ENCODE measurements at places on chromosomes 7 and 10.

DNA sequence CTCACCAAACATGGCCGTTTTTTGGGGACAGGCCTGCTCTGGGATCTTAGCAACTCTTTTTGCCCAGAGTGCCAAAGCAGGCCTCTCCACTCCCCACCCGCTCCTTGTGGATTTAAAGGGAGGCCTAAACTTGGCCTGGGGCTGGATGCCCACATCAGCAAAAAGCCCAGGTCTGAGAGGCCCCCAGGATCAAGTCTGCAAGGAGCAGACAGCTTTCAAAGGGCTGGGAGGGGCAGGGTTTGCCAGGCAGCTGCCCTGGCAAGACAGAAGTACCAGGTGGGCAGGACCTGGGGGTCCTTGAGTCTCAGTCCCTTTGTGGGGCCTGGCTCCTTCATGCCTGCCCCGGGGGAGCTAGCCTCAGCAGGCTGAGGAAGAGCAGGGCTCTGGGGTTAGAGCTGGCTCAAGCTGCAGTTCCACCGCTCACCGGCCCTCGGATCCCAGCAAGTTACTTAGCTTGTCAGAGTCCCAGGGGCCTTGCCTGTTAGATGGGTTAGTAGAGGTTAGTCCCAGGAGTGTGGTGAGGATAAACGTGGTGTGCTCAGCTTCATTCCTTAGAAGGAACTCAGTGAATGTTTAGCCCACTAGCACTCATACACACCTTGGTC, 56.2 kb downstream of the ARHGAP22 start:
- no peak for DNase-seq

GRCh38 chr10:62109587-62110293, 158.9 kb downstream of the RTKN2 start:
- no peak for DNase-seq

- DNase-seq = no peak
Observed at GRCh38 chr7:106289848-106290247, 5.1 kb upstream of the NAMPT start.

GRCh38 chr7:42590771-42591310, 321.0 kb downstream of the C7orf25 start:
- DNase-seq = no peak

DNA sequence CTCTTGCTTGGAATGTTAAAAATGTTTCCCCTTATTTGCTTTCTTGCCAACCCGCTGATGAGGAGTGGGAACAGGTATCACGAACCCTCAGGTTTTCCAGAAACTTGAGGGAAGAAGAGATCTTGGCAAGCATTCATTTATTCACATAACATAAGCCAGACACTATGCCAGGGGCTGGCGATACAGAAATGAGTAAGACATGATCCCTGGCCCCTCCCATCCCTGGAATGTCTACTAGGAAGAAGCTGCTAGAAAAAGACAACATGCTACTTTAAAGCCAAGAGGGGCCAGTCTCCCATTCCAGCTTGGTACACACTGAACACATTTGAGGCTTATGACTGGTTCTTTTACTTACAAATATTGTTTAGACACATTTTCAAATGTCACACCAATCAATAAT, 26.4 kb downstream of the SLC35B4 start:
- no peak for DNase-seq

DNA sequence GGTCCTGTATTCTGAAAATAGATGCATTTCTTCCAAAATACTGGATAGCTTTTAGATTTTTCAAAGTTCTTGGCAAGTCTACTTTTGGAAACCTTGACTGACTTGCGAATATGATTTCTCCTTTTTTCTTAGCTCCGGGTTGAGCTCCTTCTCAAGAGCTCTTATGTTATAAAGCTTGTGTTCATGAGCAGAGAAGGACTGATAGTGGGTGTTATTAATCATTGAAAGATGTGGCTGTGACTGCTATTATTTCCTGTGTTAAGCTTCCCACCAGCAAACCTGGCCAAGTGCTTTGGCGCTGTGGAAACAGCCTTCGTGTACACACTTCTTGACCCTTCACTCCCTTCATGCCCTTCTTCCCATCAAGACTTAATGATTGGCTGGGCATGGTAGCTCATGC, 98.2 kb downstream of the KIAA1217 start:
- no peak for DNase-seq
